ENCODE measurements at places on chromosomes 2 and 18. TPM values are rescaled to one million over a fixed set of nuclear protein-coding genes. Genes with fewer than 3 reads are reported as not detected.

The SKOR2 gene
- total RNA-seq: not detected

The GNAL gene
- total RNA-seq: 0.30 TPM

The ID2 gene
- total RNA-seq: 85.6 TPM

The CRYBA2 gene
- total RNA-seq: not detected

The HOXD9 gene
- not detected for total RNA-seq

The SIX3 gene
- total RNA-seq: not detected

The SMYD1 gene
- not detected for total RNA-seq

The ABCB11 gene
- not detected for total RNA-seq

The UGT1A1 gene
- total RNA-seq: not detected

The CCDC141 gene
- total RNA-seq: 1.9 TPM

The DSG1 gene
- total RNA-seq: not detected

The EFEMP1 gene
- total RNA-seq: not detected

The FNDC4 gene
- total RNA-seq: not detected

The MREG gene
- total RNA-seq: 22.0 TPM

The CTAGE1 gene
- not detected for total RNA-seq

The DCDC2C gene
- not detected for total RNA-seq

The AQP12B gene
- total RNA-seq: not detected

The ZNF512 gene
- total RNA-seq: 27.2 TPM

The TMEM247 gene
- total RNA-seq: not detected

The RNF144A gene
- 13.6 TPM for total RNA-seq

The ASIC4 gene
- total RNA-seq: 0.56 TPM

The BMP10 gene
- total RNA-seq: not detected

The GTF3C2 gene
- total RNA-seq: 85.8 TPM

The GKN2 gene
- total RNA-seq: not detected

The PTPRN gene
- 6.3 TPM for total RNA-seq

The CYS1 gene
- total RNA-seq: not detected

The NT5C1B gene
- not detected for total RNA-seq

The CNTNAP5 gene
- not detected for total RNA-seq

The ACADL gene
- total RNA-seq: not detected

The LYPD6 gene
- not detected for total RNA-seq
